ENCODE measurements at places on chromosomes 4 and X.

- no peak for DNase-seq
Observed at GRCh38 chr4:102518703-102519131, 17.6 kb downstream of the NFKB1 start.

GRCh38 chr4:137312257-137312656, 220.0 kb downstream of the PCDH18 start:
- DNase-seq = peak; percentile 79

DNA sequence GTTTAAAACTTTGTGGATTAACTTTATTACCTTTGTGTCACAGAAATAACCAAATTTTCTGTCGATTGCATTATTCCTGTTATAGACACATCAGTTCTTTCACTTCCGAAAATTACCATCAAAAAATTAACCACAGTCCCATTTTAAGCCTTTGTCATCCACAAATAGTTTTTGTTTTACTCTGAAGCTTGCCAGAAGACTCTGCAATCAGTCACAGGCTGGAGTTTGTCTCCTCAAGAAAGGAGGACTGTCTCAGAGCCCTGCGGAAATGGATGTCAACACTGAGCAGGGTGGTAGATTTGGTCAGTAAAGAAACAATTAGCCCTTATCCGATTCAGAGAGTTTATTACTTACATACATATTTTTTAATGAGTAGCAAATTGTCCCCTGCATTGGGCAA, 20.1 kb upstream of the TCEAL4 start:
- DNase-seq = no peak

DNA sequence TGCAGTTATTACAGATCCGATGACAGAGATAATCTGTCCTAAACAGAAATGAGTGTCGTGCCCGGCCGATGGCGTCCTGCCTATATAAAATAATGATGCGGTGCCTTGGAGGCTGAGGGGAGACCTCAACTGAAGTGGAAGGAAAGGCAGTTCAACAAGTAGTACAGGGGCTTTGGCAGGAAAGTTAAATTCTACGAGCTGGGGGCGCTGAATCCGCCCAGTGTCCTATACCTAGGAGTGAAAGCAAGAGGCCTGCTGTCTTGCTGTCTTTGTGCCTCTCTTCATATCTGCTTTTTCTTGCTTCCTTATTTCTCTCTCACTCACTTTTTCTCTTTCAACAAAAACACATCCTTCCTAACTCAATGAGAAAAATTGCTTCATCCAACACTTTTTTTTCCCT, 82.2 kb upstream of the PRPS2 start:
- DNase-seq = no peak

DNA sequence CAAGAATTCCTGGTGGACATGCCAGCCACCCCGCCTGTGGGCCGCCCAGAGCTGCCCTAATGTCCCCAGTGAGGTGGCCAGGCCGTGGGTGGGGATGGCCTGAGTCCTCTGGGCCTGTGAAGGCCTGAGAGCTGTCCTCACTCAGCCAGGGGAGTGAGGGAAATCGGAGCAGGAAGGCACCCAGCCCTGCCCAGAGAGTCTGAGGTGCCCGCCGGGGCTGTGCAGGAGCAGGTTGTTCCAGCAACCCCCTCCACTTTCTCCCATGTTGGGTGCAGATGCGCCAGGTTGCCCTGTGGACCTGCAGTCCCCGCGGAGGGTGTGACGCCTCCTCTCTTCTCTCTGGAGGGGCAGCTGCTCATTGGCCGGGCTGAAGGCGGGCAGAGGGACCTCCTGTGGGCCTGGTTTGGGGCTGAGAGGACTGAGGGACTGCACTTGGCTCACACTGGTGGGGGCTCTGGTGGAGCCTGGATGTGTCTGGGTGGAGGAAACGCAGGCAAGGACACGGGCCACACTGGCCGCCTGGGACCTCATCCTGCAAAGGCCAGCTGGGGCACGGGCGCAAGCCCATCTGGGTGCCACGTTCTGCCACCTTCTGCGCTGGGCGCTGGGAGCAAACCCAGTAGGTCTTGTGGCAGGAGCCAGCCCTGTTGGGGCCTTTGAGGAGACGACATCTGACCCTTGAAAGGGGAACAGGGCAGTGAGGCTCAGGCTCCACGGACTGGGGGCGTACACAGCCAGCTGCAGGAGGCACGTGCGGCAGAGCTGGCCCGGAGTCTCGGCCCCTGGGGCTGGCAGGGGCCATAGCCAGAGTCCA, 14.0 kb downstream of the DOK7 start:
- DNase-seq = no peak

- peak; percentile 3 for DNase-seq
Observed at GRCh38 chrX:16711893-16712547, 449 bp downstream of the CTPS2 start.

GRCh38 chr4:145001635-145002034, 96.4 kb downstream of the ANAPC10 start:
- no peak for DNase-seq

GRCh38 chrX:11399489-11400094, 106.4 kb downstream of the AMELX start:
- DNase-seq = peak; percentile 20

- no peak for DNase-seq
Observed at GRCh38 chrX:145818186-145819113, 821 bp downstream of the SLITRK2 start.

GRCh38 chr4:153731239-153731638, 28.6 kb downstream of the RNF175 start:
- DNase-seq = peak; percentile 86

GRCh38 chr4:127917151-127917550, 36.5 kb downstream of the PLK4 start:
- DNase-seq = no peak

DNA sequence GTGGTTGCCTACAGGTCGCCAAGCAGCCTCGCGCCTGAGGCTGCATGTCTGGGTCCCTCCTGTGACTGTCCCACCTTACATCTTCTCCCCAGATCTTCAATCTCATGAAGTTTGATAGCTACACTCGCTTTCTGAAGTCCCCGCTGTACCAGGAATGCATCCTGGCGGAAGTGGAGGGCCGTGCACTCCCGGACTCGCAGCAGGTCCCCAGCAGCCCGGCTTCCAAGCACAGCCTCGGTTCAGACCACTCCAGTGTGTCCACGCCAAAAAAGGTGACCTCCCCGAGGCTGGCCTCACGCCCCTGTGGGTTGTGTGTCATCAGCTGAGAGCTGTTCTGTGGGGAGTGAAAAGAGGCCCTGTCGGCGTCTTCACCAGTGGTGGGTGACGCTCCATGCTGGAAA, 24.9 kb upstream of the HGFAC start:
- DNase-seq = no peak

DNA sequence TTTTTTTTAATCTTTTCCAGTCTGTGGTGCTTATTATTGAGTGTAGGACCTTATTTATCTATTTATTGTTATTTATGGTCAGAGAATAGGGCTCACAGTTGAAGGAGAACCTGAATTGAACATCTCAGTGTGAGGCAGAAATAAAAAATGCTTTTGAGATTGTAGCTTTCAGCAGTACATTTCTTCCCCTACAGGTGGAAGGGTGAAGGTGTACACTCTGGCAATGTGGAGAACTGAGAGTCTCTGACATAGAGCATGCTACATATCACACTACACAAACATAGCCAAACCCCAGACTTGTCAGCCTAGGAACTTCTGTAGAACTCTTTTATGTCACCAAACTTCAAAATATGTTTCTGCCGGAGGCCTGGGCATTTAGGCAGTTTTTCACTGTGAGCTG, 140.2 kb downstream of the STIM2 start:
- DNase-seq = no peak

- no peak for DNase-seq
Observed at GRCh38 chrX:145735036-145735435, 82.6 kb upstream of the SLITRK2 start.

DNA sequence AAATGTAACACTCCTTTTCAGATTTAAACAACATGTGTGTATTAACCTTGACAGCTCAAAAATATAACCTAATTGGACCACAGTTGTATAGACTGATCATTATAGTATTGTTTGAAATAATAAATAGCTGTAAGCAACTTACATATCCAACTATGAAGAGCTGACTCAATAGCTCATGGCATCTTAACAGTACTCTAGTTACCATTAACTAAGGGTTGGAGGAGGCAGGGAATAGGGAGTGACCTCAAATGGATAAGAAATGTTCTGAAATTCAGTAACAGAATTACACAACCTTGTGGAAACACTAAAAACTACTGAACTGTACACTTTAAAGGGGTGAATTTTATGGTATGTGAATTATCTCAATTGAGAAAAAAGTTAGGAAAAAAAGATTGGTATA, 136.5 kb upstream of the CPEB2 start:
- no peak for DNase-seq

DNA sequence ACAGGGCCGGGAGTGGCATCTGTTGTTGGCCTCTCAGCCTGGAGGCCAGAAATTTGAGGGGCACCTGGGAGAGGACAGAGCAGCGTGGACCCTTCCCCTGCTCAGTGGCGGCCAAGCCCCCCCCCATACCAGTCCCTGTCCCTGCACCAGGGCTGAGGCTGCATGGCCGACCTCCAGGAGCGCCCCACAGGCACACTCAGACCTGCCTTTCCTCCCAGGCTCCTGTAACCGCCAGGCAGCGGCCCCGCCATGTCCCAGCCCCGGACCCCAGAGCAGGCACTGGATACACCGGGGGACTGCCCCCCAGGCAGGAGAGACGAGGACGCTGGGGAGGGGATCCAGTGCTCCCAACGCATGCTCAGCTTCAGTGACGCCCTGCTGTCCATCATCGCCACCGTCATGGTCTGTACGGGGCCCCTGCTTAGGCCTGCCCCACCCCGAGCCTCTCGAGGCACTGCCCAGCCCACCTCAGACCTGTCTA, 15.3 kb downstream of the TMEM175 start:
- DNase-seq = no peak

DNA sequence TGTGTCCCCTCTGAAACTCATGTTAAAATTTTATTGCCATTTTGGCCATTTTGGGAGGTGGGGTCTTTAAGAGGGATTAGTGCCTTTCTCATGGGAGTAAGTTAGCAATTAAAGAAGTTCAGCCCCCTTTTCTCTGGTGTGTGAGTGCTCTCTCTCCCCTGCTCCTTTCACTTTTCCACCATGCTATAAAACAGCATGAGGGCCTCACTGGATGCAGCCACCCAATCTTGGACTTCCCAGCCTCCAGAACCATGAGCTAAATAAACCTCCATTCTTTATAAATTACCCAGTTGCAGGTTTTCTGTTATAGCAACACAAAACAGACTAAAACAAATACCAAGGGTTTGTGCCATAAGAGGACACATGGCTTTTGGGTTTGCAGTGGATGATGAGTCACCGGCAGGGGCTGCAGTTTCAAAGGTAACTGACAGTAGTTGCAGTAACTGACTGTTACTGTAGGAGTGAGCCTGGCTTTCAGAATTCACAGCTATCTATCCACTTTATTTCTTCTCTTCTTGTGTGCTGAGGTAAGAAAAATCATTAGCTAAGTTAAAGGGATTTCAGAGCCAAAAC, 121.5 kb downstream of the PPEF1 start:
- DNase-seq = peak; percentile 25

DNA sequence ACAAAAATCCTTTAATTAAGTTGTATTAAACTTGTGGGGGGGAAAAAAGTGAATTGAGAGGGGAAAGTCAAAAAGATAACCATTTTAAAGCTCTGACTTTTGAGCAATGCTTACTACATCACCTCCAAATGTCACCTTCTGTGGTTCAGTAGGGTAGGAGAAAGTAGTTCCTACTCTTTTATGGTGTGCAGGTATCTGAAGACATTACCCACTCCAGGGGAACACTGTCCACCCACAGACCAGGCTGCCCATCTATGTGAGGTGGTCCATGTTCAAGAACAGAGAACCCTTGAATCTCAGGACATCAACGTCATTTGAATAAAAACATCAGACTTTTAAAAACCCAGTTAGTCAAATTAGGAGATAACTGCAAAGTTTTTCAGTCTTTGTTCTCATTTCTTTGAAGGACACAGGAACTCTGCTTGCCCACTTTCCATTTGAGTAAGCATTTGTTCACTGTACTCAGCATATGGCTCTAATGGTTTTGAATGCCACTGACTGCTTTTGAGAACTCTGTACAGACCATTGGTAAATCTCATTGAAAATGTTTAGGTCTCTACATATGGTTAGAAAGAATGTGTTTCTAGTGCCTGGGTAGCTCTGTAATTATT, 18.4 kb downstream of the NMU start:
- DNase-seq = no peak

- DNase-seq = peak; percentile 74
Observed at GRCh38 chr4:114334884-114335330, 263.7 kb upstream of the UGT8 start.

DNA sequence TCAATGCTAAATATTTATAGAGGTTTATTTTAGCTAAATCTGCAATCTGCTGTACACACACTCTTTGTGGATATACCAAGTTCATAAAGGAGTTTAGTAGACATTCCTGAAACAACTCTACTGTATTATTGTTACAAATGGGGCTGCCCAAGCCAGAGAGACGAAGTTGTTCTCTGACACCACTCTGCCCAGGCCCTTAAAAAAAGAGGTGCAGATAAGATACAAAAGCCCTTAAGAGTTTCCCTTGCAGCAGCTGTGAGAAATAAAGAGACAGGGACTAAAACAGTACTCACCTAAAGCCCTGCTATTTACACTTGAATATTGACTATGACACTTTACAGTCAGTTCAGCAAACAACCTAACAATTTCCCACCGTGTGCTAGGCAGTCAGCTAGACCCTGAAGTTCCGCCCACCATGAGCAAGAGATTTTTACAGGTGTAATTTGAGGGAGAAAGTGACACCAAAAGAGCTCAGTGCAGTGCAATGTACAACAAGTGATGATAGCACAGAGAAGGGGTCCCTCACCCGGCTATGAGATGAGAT, 191.7 kb downstream of the PRDM5 start:
- no peak for DNase-seq

GRCh38 chr4:123380728-123381716, 15.6 kb upstream of the SPRY1 start:
- DNase-seq = no peak

Data from fibroblast of skin of right biceps (primary cell).